NCI-H774 (cell line): ENCODE measurements at places on chromosomes 2 and 18.

- DNase-seq, result no peak
These were observed 1255.7 kb upstream of the ZEB2 start for GRCh38 chr2:145775591-145775990.

DNA sequence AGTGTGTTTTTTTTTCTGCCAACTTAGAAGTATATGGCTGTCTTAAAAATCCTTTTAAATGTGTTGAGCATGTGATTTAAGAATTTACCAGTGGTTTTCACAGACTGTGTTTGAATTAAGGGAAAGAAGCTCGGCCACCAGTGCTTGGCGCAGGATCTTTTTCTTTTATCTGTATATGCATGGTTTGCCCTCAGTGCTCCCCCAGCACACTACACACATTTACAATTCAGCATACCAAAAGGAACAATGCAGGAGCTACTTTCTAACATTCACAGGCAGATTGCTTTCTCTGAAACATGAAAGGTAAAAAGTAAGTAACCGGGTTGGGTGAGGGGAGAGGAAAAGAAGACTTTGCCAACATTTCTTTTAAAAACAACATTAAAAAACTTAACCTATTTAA, 3.9 kb downstream of the SALL3 start:
- DNase-seq, result no peak

DNA sequence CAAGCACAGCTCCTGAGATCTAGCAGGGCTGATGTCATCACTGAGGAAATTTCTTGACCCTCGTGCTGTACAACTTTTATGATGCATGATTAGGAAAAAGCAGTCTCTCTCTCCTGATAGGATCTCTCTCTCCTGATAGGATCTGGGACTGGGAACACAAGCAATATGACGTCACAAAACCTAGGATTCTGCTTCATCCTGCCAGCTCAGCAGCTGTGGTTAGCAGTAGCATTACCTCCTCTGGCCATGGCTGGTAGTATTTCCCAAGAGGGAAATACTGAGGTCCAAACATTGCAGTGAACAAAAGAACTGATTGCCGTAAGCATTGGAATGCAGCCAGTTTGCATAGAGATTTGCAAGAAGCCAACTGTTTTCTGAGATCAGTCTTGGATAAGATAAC, 521.2 kb upstream of the POU3F3 start:
- DNase-seq, result no peak

- DNase-seq, result no peak
These were observed 1594.5 kb upstream of the PIK3C3 start for GRCh38 chr18:40360558-40360957.

DNA sequence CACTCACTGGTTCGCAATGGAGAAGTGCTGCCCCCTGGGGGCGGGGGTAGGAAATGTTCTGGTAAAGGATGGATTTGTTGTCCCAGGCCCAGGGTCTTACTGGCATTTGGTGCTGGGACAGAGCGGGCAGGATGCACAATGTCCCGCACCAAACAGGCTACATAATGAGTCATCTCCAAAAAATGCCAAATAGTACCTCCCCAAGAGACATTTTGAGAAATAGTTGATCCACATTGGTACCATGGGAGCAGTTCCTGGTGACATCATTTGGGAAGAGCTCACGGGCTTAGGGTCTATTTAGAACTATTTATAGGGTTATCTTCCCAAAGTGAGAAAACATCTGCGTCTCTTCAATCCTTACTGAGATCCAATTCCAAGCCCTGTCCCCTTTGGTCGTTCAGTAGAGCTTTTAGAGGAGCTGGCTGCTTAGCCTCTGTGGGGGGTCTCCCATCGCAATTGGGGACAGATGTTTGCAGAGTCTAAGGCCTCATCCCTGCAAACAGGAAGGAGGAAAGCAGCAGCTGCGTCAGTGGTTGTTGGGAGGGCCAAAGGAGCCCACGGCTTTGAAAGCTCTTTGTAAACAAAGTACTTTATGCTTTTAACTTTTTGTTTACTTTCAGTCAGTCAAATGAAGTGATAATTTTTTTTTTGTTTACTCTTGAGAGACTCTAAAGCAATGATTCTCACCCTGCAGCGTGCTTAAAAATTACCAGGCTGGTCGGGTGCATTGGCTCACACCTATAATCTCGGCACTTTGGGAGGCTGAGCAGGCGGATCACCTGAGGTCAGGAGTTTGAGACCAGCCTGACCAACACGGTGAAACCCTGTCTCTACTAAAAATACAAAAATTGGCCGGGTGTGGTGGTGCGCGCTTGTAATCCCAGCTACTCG, 49.3 kb downstream of the GREB1 start:
- DNase-seq, result peak; percentile 42

- DNase-seq, result no peak
These were observed 1399.6 kb upstream of the ZEB2 start for GRCh38 chr2:145919477-145919876.

DNA sequence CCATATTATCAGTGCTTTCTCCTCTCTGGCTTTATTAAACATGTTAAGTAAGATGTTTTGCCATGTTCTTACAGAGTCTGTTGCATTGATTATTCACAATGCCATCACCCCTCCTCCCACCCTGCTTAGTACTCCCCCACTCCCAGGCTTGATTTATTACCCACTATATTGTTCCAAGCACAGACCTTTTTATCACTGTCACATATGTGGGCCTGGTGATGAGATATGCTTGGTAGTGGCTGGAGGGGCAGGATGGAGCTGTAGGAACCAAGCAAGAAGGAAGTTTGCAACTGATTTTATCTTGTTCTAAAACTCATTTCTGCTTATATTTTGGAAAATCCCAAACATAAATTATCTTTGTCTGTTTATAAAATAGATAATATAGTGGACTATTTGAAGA, 748.2 kb upstream of the CELF4 start:
- DNase-seq, result no peak

- DNase-seq, result no peak
These were observed 108.3 kb upstream of the NCKAP5 start for GRCh38 chr2:133676392-133677130.

- DNase-seq, result no peak
These were observed 149.7 kb downstream of the UPP2 start for GRCh38 chr2:158251356-158251755.

DNA sequence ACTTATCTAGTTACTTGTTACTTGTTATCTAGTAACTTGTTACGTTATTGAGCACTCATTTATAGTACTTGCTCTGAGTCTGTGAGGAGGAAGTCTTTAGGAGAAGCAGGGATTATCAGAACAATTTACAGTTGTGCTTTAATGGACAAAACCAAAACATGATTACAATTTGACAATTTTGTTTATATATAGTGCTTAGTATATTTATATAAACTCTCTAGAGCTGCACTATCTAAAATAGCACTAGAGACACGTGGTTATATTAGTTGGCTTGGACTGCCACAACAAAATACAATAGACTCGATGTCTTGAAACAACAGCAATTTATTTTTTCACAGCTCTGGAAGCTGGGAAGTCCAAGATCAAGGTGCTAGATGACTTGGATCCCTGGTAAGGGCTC, 78.4 kb downstream of the BMPR2 start:
- no peak for DNase-seq

GRCh38 chr2:220437938-220438337, 810.5 kb downstream of the SLC4A3 start:
- DNase-seq, result no peak

- peak; percentile 81 for DNase-seq
These were observed at the start of gene SNRNP200 for GRCh38 chr2:96305091-96305978. SNRNP200 (minus strand) TSS chr2:96305546; CDS start chr2:96305437, 109 bp downstream.

- DNase-seq, result no peak
These were observed 285.6 kb upstream of the SESTD1 start for GRCh38 chr2:179550214-179550613.

DNA sequence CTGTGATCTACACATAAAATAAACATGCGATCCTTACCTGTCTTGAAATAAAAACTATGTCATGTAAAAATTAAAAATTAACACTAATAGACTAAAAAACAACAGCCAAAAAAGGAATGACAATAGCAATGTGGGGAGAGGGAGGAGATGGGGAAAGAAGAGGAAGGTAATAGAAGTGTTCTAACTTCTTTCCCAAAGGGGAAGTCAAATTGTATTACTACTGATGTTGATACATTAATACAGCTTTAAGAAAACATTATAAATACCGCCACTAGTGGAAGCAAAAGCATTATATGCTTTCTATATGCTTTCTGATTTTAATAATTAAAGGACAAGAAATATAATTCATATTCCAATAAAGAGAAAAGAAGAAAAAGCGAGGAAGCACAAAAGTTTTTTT, 22.2 kb downstream of the ZNF516 start:
- DNase-seq, result no peak

GRCh38 chr2:99926986-99927385, 215.4 kb downstream of the AFF3 start:
- DNase-seq, result no peak

DNA sequence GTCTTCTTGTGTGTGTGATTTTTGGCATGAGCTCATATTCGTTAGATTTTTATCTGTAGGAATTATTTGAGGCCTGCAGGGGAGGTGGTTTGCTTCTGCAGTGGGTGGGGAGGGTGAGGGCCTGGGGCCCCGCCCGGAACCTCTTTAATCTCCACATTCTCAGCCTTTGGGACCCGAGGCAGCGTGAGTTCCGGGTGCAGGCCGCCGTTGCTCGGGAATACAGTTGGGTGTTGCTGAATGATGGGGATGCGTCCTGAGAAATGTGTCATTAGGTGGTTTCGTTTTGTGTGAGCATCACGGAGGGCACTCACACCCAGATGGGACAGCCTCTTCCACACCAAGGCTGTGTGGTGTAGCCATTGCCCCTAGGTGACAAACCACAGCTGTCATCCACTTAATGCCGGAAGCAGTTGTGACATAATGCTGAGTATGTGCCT, 13.7 kb upstream of the GAL3ST2 start:
- DNase-seq, result no peak

GRCh38 chr2:103288696-103289095, 526.9 kb downstream of the TMEM182 start:
- DNase-seq, result no peak

DNA sequence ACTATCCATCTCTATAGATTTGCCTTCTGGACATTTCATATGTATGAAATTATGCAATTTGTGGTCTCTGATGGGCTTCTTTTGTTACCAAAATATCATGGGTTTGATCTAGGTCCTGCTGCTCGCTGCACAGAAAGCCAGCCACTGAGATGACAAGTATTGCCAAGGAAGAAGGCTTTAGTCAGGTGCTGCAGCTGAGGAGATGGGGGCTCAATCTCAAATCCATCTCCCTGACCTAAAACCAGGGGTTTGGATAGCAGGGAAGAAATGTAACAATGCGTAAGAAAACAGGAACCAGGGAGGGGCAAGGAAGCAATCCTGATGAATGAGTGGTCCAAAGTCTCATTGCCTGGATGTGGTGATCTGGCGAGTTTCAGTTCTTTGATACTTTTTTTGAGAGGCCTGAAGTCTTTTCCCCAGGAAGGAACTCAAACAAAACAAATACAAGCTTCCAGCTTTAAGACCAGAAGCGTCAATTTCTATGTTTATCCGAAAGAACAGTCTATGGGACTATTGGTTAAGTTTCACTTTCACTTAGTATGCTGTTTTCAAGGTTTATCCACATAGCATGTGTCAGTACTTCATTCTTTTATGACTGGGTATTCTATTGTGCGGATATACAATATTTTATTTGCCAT, 3.4 kb upstream of the CKAP2L start:
- no peak for DNase-seq

DNA sequence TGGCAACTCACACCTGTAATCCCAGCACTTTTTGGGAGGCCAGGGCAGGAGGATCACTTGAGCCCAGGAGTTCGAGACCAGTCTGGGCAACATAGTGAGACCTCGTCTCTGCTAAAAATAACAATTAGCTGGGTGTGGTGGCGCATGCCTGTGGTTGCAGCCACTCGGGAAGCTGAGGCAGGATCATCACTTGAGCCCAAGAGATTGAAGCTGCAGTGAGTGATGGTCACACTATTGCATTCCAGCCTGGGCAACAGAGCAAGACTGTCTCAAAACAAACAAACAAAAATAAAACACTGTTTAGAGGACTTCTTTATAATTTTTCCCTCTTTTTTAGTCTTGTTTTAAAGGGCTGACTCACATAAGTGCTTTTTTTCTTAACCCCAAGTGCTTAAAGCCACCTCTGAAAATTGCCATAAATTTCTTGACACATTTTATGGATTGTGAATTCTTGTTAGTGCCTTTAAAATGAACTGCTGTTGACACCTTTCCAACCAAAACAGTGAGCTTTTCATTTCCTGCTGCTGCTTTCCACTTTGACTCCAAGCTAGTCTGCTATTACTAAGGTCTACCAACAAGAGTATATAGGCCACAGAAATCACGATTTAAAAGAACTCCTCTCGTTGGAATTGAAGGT, 41.7 kb downstream of the CYP20A1 start:
- DNase-seq, result no peak

- no peak for DNase-seq
These were observed 232.0 kb upstream of the PARD3B start for GRCh38 chr2:204313256-204313655.

- no peak for DNase-seq
These were observed 117.4 kb downstream of the FAM210A start for GRCh38 chr18:13608791-13609532.

- DNase-seq, result no peak
These were observed 13.8 kb upstream of the DNAJC27 start for GRCh38 chr2:24985511-24985910.

DNA sequence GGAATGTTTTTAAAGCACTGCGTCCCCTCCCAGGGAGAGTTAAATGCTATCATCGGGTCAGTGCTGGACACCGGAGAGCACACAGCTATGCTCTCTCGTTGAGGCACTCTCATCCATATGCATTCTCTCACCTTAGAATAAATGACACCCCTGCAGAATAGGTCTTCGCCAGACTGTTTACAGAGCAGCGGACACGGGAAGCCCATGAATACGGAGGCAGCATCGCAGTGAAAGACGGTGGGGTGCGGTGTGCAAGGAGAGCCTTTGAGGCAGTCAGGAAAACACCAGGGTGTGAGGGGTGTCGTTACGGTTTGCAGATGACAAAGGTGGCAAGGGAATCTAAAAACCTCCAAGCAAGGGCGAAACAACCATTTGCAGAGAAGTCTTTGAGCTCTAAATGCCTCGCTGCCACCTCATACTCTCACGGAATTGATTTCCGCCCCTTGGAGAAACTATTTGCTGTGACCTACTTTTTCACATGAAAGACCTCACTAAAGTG, 169.2 kb upstream of the FHL2 start:
- DNase-seq, result no peak

DNA sequence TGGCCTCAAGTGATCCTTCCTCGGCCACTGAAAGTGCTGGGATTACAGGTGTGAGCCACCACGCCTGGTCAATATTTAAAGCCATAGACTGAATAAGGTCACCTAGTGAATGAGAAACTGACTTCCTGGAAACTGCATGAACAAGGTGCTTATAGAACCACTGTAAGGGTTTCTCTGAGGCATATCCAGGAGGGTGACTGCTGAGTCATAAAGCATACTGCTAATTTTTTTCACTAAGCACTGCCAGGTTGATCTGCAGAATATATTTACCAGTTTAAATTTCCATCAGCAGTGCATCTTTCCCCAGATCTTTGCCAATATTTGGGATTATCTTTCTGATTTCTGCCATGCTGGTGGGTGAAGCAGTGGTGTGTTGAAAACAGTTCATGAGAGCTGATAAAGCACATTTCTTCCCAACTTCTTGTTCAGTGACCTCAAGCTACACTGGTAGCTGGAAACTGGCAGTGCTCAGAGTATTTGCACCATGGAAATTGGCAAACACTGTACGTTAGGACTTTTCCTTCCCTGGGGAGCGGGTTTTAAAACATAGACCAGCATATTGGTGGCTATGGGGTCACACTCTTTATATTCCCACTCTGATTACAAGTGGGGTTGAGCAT, 4.2 kb upstream of the CLIP4 start:
- no peak for DNase-seq

- DNase-seq, result no peak
These were observed 153.2 kb upstream of the MYO3B start for GRCh38 chr2:170024721-170025120.
